Stimulated activated CD8-positive, alpha-beta memory T cell treated with anti-CD3 and anti-CD28 coated beads, Interleukin-2, amount 100 ng/mL, for 1 hour (primary cell): ENCODE measurements at places on chromosomes 6 and 20.

DNA sequence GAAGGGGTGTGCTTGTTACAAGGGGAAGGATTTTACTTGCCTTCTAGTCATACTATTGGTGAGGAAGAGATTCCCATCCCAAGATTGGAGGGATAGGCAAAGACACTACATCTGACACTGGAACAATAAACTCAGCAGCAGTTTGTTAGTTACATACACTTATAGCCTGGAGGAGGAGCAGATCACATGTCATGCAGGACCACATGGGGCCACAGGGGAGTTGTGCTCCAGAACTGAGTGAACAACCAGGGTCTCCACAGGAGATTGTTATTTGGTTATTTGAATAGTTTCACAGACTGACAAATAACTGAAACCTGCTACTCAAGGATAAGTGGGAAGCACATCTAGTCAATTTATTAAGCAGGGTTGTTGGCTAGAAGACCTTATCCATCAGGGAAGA is 559.4 kb upstream of the MANEA start:
- no peak for DNase-seq

- DNase-seq, result no peak
Observed at GRCh38 chr6:40809627-40810026, 222.5 kb upstream of the LRFN2 start.

DNA sequence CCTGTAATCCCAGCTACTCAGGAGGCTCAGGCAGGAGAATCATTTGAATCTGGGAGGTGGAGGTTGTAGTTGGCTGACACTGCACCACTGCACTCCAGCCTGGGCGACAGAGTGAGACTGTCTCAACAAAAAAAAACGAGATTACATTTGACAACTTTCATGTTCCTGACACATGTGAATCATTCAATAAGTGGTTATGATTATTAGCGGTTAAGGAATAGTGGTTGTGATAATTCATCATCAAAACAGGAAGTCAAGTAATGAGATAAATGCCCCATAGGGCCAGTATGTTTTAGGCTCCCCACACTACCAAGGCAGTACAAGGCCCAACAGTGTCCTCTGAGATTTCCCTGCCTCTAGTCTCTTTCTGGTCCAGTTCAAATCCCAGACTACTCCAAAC is 2.5 kb downstream of the HDDC2 start:
- DNase-seq, result no peak

DNA sequence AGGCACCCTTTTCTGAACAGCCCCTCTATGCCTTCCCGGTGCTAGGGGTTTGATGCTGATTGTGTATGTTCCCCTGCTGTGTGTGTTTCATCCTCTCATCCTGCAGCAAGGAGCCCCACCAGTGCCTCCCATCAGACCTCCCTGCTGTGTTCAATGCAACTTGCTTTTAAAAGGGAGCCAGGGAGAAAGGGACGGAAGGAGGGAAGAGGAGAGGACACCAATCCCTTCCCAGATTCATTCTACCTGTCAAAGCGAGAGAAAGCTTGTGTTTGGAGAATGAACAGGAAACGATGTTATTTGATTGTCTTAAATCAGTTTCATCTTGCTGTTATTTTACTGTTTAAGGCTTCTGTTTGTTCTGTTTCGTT is 259.2 kb downstream of the ADGB start:
- DNase-seq, result no peak
